ENCODE measurements at places on chromosomes 5 and 9.

DNA sequence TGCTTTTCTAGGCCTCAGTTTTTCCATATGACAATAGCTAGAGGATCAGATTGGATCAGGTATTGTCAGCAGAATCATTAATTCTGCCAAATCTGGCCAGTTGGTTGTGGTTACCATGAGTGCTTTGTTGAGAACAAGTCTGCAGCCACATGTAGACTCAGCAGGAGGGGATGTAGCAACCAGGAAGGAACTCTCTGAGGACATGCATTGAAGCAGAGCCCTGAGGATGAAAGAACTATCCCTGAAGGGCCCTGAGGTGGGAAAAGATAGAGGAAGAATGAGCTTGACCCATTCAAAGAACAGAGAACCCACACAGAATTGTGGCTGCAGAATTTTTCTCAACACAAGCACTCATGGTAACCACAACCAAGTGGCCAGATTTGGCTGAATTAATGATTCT is 60.1 kb upstream of the AFAP1L1 start:
- no peak for DNase-seq

DNA sequence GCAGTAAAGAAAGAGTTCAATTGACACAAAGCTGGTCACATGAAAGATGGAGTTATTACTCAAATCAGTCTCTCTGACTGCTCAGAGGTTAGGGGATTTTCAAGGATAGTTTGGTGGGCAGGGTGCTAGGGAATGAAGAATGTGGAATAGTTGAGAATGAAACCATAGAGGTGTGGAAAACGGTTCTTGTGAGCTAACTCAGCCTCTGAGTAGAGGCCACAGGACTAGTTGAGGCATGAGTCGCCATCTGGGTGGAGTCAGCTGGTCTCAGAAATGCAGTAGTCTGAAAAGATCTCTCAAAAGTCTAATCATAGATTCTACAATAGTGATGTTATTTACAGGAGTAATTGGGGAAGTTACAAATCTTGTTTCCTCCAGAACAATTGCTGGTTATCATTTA is 178.9 kb upstream of the SPEF2 start:
- DNase-seq, result no peak

DNA sequence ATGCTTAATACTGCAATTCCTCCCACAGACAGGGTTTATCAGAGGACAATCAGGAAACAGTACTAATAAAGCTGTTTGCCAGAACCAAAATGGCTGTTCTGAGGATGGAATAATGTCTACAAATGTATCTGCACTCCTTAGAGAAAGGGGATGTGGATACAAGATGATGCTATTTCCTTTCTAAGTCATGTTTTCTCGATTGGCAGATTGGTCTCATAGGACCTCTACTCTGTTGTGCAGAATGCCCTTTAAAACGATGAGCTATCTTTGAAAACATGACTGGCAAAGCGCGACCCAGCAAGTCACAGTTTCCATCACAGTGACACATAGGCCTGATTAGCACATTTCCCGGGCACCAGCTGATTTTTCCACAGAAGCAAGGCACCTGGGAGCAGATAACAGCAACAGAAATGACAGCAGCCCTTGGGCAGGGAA is 54.0 kb downstream of the AOPEP start:
- DNase-seq, result peak; percentile 5

GRCh38 chr5:1810581-1811101 is 9.4 kb downstream of the NDUFS6 start:
- no peak for DNase-seq

DNA sequence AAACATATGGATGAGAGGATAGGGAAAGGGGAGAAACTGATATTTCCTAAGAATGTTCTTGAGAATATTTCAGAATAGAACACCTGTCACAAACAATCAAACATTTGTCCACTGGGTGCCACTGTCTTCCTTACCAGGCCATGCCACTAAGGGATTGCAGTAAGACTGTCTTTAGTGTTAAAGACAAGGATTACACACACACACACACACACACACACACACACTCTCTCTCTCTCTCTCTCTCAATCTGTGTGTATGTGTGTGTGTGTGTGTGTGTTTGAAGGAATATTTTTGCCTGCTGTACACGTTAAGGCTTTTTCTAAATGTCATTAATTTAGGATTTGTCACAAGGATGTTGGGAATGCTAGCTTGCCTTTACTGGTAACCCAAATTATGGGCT is 54.4 kb downstream of the CCDC192 start:
- no peak for DNase-seq

- no peak for DNase-seq
Observed at GRCh38 chr5:177498013-177498787, 796 bp upstream of the PDLIM7 start.

DNA sequence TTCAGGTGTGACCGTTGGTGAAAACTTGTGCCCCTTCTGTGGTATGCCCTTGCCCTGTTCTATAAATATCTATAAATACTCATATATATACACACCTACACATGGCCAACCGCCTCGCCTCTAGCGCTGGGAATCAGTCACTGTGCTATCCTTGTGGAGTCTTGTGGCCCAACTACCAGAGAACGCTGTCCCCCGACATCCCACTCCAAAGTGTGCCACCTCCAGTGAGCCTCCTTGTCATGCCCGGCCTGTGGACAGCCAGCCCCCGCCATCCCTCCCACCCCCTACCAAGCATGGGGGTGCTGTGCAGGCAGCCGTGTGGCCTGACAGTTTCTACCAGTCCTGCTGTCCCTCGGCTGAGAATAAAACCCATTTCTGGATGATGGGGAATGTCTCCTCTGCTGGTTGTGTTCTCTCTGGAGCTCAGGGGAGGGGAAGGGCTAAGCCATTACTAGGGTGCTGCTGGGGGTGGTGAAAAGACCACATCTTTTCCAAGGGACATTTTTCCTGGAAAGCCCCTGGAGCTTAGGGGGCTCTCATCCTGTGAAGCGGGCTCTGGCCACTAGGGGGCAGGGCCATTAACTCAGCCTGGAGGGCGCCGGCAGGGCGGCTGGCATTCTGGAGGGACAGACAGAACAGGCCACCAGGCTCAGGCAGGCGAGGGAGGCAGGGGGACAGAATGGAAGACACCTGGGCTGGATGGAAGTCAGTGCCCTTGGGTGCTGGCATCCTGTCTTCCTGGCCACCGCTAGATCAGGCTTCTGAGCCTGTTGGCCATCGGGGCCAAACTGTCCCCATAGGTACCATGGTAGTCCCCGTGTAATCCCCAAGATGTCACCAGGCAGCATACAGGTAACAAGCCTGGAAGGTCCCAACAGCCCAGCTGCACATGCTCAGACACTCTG is 20.7 kb downstream of the GOLGA2 start:
- peak; percentile 34 for DNase-seq

GRCh38 chr5:57406641-57407040 is 76.0 kb downstream of the ACTBL2 start:
- DNase-seq, result no peak

DNA sequence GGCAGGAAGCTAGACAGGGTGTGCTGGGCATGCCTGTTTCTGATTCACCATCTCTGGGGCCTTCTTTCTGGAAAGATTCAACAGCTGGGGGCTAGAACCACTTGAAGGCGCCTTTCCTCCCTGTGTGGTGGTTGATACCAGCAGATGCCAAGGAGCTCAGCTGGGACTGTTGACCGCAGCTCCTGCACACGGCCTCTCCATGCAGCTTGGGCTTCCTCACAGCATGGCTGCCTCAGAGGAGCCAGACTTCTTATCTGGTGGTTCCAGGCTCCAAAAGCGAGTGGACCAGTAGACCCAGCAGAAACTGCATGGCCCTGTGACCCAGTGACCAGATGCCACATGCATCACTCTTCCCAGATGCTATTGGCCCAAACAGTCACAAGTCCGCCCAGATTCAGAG is 74.7 kb upstream of the COL5A1 start:
- no peak for DNase-seq

Measured in activated CD4-positive, alpha-beta T cell treated with anti-CD3 and anti-CD28 coated beads, Interleukin-2, amount 50 U/mL, for 24 hours (primary cell).